ENCODE measurements at places on chromosomes 3 and 15. TPM values are rescaled to one million over a fixed set of nuclear protein-coding genes. Genes with fewer than 3 reads are reported as not detected.

Gene DUOXA2
- not detected for total RNA-seq

Gene TRPM1
- not detected for total RNA-seq

Gene NUDT16
- 9.1 TPM for total RNA-seq

Gene LRRFIP2
- total RNA-seq = 26.5 TPM

Gene FETUB
- total RNA-seq = not detected

Gene CCDC33
- not detected for total RNA-seq

Gene ITIH3
- 0.38 TPM for total RNA-seq

Gene BCHE
- 1.1 TPM for total RNA-seq

Gene ENTPD3
- under 0.01 TPM for total RNA-seq

Gene WDR76
- 2.9 TPM for total RNA-seq

Gene IL20RB
- 0.33 TPM for total RNA-seq

Gene ZNF662
- 1.8 TPM for total RNA-seq

Gene TSPAN3
- total RNA-seq = 265 TPM

Gene TGM5
- not detected for total RNA-seq

Gene ANKDD1A
- total RNA-seq = 0.76 TPM

Gene P2RY1
- total RNA-seq = under 0.01 TPM

Gene ST6GAL1
- total RNA-seq = 22.7 TPM

Gene CLSTN2
- total RNA-seq = 92.3 TPM

Gene FAM81A
- 1.0 TPM for total RNA-seq

Gene CACNA1D
- total RNA-seq = 0.49 TPM

Gene ACSBG1
- 0.16 TPM for total RNA-seq

Gene SNX22
- under 0.01 TPM for total RNA-seq

Gene KCNMB2
- total RNA-seq = 0.13 TPM

Gene UBA3
- 42.1 TPM for total RNA-seq
